ENCODE measurements at places on chromosomes 11 and 22.

GRCh38 chr11:27926981-27927481 lies 180.9 kb downstream of the KIF18A start:
- DNase-seq = no peak

DNA sequence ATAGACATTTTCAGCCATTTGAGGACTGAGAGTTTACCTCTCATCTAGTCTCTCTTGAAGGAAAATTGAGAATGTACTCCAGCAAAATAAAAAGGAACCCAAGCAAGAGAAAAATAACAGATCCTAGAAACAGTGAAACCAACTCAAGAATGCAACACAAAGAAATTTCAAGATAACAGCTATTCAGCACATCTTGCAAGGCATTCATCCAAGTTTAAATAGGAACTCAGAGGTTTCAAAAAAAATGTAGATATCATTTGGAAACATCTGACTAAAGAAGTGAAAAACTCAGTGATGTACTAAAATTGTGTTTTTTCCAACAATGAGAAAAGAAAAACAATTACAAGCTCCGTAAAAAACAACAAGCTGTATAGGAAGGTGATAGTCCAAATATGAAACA lies 76.4 kb downstream of the TMEM135 start:
- no peak for DNase-seq

GRCh38 chr11:104791896-104792295 lies 106.4 kb downstream of the CASP12 start:
- no peak for DNase-seq

DNA sequence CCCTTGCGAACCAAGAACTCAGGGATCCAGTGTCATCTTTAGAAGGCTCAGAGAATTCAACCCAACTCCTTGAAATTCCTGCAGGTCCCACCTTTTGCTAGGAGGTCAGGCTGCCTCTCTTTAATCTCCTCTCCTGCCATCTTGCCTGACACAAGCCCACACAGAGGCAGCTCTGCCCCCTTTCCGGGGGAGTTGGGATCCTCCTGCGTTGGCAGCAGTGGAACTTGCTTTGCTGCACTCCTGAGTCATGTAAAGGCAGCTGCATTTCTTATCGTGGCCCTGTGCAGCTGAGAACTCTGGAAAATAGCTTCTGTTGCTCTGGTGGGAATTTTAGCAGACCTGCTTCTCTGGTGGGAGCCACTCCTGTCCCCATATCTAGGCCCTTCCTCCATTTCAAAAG lies 142.3 kb upstream of the TBCEL start:
- no peak for DNase-seq

GRCh38 chr11:36095716-36096115 lies 151.9 kb downstream of the LDLRAD3 start:
- no peak for DNase-seq

DNA sequence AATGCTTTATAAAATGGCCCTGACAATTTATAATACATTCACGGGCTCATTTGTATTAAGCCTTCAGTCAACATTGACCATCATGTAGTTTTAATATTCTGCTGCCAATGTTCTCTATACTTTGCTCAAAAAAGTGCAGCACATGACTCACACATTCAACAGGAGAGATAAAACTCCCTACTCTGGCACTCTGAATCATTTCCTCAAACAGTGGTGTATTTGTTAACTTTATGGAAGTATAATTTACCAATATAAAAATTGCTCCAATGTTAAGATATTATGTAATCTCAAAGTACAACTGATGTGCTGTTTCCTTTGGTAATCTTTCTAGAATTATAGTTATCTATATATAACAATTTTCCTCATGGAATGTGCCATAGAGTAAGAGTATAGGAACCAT lies 39.9 kb downstream of the MAML2 start:
- no peak for DNase-seq

GRCh38 chr11:125373426-125374391 lies 122.4 kb downstream of the FEZ1 start:
- no peak for DNase-seq

- no peak for DNase-seq
Observed at GRCh38 chr11:69664103-69664775, 10.9 kb downstream of the LTO1 start.

GRCh38 chr11:94834911-94835593 lies 66.9 kb downstream of the AMOTL1 start:
- DNase-seq = no peak

- DNase-seq = no peak
Observed at GRCh38 chr11:114386545-114386944, 13.8 kb downstream of the C11orf71 start.

GRCh38 chr11:134532131-134532920 lies 120.3 kb upstream of the B3GAT1 start:
- no peak for DNase-seq

GRCh38 chr22:50272044-50272802 lies 2.0 kb upstream of the MAPK11 start:
- no peak for DNase-seq

- no peak for DNase-seq
Observed at GRCh38 chr11:69470301-69470700, 11.2 kb upstream of the LINC01488 start.

DNA sequence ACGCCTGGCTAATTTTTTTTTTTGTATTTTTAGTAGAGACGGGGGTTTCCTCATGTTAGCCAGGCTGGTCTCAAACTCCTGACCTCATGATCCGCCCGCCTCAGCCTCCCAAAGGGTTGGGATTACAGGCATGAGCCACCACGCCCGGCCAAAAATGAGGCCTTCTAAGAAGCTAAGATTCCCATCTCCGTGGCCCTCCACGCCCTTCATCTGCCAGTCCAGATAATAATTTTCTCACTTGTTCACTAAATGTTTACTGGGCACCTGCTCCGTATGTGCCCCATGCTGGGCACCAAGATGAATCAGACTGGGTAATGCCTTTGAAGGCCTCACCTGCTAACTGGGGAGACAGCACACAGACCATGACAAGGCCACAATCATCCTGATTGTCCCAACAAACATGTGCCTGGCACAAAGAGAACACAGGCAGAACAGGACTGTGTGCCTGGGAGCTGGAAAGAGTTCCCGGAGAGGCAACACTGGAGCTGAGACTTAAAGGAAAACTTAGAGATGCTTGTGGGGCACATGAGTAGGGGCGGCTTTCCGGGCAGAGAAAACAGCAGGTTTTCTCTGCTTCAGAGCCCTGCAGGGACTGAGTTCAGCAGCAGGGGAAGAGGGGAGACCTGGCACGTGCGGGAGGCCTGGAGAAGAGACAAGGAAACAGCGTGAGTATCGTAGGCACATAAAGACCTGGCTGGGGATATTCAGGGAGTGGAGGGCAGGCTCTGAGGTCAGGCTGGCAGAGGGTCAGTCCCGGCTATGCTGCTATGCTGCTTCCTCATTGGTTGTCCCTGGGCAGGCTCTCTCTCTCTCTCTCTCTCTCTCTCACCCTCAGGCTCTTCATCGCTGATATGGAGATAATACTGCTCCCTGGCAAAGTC lies 2.4 kb downstream of the KIAA0930 start:
- no peak for DNase-seq

GRCh38 chr11:110297076-110297725 lies 787 bp upstream of the RDX start:
- DNase-seq = no peak

- DNase-seq = no peak
Observed at GRCh38 chr11:113574171-113574570, 99.0 kb upstream of the DRD2 start.

GRCh38 chr11:93100211-93100610 lies 97.6 kb downstream of the SLC36A4 start:
- no peak for DNase-seq

DNA sequence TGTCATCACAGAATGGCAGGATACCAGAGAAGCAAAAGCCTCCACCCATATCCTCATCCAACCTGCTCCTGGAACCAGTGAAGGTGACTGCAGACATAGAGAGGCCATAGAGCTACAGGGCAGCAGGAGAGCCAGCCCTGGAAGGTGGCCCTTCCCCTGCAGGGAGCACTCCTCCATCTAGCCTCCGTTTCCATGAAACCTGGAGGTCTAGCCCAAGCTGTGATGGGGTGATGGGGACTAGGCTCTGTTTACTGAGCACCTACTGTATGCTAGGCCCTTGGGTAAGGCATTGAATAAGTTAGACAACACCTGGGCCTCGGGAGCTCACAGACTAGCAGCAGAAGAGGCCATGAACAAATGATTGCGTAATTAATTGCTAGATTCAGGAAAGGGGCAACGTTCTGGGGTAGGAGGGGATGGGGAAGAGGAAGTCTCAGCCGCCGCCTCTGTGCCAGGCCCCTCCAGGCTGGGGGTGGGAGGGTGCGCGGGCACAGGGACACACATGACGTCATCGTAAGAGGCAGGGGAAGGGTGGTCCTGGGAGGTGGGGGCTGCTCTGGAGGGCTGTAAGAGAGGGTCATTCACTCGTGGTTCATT lies 784 bp upstream of the SYNGR1 start:
- no peak for DNase-seq

DNA sequence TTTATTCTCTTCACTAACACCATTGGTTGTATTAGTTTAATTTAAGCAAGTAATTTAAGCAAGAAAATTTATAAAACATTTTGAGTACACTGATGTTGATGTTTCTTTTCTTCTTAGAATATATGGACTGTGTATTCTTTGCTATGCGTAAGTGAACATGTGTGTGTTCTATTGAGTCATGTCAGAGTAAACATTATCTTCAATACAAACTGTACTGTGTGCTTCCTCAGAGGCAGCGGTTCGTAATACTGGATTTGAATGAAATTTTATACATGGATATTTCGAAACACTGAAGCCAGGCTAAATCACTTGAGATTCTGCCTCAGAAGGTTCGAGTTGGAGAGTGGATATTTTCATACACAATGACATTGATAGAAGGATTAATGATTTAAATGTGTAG lies 452.6 kb downstream of the LUZP2 start:
- no peak for DNase-seq

GRCh38 chr11:118885831-118886565 lies 2.3 kb downstream of the CXCR5 start:
- DNase-seq = no peak

- DNase-seq = no peak
Observed at GRCh38 chr11:32307471-32307870, 127.9 kb downstream of the WT1 start.

DNA sequence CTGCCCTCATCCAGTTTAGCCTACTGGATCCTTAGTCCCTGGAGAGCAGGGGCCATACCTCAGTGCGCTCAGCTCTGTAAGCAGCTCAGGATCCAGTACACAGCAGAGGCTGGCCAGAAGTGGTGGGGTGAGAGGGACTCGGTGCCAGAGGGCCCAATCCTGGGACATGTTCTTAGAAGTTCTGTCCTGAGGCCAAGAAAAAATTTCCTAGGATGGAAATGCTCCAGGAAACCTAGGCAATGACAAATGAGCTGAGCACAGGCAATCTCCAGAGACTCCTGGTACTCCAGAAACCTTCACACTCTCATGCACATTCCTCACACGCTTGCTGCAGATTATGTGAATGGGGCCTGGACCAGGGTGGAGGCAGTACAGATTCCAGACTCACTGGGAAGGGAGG lies 89.6 kb downstream of the SERGEF start:
- DNase-seq = no peak

DNA sequence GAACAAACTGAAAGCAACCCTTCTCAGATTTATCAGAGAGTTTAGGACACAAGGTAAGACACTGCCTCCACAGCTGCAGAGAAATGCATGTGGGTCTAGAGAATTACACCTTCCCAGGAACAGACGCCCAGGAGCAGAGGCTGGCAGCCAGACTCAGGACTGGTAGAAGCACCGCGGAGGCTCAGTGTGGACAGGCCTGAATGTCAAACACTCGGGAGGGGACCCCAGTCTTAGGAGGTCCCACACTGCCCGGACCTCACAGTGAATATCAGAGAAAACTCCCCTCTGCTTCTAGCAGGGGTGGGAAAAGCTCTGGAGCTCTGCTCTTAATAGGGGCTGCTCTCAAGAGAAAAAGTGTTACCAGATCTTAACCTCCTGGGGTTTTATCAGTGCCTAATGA lies 952.7 kb downstream of the BRD1 start:
- DNase-seq = no peak

DNA sequence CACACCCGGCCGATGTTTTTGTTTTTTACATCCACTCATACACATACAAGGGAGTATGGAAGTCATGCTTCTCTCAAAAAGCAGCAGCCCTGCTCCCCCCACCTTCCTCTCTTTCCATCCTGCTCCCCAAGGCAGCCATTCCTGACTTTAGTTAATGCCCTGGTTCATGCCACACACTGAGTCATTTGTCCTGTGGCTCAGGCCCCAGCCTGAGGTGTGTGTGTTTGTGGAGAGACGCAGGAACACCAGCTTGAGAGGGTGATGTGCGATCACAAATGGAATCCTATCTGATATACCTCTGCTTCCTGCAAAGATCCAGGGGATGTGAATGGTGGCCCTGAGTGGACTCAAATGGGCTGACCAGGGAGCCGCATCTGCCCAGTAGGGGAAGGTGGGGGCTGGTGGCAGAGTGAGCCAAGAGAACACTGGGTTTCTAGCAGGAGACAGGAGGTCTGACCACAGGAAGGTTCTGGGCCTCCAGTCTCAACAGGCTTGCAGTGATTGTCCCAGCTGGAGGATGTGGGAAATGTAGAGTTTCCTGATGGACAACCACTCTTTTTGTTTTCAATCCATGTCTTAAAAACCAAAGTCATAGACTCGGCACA lies 86.7 kb downstream of the OSBP2 start:
- DNase-seq = no peak

GRCh38 chr11:121890946-121891515 lies 225.0 kb downstream of the BLID start:
- no peak for DNase-seq

GRCh38 chr11:8038811-8039529 lies 42.0 kb upstream of the TUB start:
- DNase-seq = no peak

DNA sequence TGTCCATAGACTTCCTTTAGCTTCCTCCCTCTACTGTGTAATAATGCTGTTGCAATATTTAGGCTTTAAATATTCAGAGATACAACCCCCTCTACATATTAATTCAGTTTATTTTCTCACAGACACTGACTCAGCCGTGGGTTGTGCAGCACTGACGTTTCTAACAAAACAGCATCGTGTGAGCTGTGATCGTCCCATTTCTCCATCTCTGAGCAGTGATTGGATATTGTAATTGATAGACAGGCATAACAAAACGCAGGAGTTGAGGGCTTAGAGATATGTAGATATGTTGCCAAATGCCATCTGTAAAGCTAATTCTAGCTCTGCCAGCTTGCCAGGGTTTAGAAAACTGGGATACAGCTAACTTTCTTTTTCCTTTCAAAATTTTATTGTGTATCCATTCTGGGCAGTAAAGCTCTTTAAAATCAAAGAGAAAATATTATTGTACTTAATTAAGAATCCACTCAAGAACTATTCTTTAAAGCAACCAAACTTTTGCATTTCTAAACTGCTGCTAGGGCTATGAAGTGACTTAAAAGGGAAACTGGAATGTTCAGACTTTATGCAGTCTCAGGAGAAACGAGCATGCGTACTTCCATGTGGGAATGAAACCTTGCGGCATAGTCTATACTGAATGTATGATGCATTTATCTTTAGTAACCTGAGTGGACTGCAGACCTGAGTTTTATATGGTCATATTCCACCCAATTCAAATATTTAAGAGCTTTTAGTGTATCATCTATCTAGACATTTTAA lies 22.7 kb downstream of the BTBD10 start:
- no peak for DNase-seq

- no peak for DNase-seq
Observed at GRCh38 chr11:119616586-119617339, 112.2 kb downstream of the NECTIN1 start.
